ENCODE measurements at places on chromosomes 6 and 20. TPM values are rescaled to one million over a fixed set of nuclear protein-coding genes. Genes with fewer than 3 reads are reported as not detected.

HM13 gene
- 107 TPM for total RNA-seq

DNA sequence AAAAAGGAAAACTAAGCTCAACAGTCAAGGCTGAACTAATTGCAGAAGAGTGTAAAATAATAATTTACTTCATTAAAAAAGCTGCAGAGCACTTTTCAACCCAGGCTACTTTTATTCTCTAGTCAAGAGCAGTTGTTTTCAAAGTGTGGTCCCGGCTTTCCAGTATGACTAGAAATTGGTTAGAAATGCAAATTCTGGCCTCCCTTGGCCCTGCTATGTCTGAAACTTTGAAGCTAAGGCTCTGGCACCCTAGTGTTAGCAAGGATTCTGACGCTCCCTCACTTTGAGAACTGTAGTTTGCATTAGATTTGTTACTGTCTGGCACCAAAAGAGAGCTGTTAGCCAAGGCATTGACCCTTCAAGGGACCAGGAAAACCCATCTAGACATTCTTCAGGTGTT, 9.5 kb upstream of the NXT1 start:
- DNase-seq = no peak

DNA sequence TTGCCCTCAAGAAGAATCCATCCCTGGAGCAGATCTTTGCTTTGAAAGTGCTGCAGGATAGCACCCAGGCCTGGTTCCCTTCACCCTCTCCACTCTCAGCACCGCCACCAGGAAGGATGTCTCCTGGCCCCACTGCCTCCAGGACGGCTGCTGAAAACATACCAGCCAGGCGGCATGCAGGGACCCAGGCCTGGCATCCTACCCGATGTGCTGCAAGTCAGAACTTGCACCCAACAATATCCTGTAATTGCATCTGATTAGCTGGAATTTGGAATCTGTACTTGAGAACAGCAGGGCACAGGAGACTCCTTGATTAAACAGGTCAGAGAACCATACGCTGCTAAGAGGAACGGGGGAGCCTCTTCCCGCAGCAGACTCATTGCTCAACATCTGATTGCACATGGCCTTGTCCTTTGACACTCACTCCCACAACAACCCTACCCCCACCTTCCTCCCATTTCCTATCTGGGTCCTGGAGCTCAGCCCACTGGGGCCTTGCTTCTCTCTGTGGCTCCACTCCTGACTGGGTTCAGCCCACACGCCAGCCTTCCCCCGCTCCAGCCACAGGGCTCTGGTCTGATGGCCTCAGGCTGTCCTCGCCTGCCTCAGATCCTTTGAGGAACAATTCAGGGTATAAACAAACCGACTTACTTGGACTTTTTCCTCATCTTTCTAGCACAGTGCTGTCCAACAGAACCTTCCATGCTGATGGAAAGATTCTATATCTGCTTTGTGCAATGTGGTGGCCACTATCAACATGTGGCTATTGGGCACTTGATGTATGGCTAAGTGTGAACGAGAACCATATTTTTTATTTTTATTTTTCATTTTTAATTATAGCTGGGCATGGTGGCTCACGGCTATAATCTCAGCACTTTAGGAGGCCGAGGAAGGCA, 78.0 kb downstream of the FGD2 start:
- no peak for DNase-seq

GGTLC1 gene
- total RNA-seq = not detected

- DNase-seq = no peak
These were observed 39.3 kb downstream of the VAPB start for GRCh38 chr20:58428364-58428763.

DNA sequence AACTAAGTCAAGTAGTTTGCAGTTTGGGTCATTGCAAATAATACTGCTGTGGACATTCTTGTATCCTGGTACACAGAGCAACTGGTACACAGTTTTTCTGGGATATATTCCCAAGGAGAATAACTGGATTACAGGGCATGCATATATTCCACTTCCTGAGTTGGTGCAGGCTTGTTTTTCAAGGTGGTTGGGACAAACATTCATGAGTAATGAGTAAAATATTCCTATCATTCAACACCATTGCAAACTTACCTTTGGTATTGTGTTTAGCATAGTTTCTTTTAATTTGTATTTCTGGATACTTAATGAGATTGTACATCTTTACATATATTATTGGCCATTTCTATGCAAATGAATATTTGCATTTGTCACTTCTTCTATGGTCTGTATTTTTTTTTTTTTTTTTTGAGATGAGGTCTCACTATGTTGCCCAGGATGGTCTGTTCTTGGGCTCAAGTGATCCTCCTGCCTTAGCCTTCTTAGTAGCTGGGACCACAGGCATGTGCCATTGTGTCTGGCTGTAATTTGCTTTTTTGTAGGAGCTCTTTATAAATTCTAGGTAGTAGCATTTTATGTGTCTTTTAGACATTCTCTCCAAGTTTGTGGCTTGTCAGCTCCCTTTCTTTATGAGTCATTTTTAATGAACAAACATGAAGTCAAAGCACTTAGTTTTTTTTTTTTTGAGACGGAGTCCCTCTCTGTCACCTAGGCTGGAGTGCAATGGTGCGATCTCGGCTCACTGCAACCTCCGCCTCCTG, 158.7 kb downstream of the SOX4 start:
- no peak for DNase-seq

THEMIS gene
- not detected for total RNA-seq

CLPSL1 gene
- total RNA-seq = not detected

C20orf141 gene
- not detected for total RNA-seq

DNA sequence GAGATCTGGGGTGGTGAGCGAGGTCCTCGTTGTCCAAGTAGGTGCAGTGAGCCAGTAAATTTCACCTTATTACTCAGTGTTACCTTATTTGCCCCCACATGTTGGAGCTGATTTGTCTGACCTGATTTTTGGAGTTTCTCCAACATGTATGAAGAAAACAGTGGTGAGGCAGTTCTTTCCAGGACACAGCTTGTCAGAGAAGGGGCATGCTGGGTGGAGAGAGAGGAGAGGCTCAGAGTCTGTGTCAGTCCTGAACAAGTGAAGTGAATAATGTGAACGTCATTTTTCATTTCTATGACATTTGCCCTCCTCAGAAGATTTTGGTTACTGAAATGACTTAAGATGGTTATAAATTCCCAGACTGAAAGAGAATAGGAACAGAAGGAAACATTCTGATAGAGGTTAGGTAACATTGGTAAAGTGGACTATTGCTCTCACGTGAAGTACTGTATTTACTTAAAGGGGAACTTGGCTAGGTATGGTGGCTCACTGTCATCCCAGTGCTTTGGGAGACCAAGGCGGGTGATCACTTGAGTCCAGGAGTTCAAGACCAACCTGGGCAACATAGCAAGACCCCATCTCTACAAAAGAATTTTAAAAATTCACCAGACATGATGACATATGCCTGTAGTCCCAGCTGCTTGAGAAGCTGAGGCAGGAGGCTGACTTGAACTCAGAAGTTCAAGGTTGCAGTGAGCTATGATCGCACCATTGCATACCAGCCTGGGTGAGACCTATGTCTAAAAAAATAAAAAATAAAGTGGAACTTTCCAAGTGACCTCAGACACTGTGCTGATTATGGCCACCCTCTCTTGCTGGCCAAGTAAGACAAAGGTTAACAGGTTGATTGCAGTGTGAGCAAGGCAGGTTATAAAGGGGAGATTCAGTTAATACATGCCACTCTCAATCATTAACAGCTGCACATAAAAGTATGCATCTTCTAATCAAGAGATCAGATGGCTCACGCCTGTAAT, 184.3 kb downstream of the EDN1 start:
- DNase-seq = no peak

DNA sequence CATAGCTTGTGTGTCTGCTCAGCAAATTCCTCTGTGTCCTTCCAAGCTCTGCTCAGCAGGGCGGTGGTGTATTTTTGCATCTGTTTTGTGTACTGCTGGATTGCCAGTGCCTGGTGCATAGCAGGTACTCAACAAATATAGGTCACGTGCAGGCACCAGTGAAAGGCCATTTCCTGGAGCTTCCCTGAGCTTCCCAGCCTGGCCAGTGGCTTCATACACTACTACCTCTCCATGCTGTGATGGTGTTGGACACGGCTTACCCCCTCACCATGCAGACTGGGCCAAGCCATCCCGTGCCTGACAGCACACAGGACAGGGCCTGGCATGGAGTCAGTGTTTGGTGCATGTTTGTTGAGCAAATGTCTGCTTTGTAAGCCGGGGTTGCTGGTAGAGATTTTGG, 7.7 kb upstream of the PHACTR3 start:
- no peak for DNase-seq

DNA sequence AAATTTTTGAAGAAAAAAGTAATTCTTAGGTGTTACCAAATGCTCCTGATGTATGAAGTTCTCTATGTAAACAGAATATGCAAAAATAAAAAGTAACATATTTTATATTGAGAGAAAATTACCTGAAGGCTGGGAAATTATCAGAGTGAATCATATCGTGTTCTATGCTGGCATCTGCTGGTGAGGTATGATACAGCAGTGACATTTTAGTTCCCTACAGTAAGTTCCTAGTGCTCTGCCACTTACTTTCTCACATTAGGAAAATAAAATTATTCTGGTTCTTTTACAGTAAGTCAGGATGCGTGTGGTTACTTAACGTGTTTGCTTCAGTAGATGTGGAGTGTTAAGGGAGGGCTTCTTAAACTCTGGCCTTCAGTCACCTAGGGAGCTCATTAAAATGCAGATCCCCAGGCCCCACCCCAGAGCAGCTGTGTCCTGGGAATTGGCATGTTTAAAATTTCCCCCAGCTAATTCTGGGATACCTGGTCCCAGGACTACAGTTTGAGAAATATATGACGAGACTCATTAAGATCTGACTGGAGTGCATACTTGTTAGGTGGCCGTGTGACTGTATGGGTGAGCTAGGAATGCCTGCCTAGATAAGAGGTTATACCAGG, 3.2 kb downstream of the ACTR5 start:
- DNase-seq = peak; percentile 79

GRCh38 chr6:51479296-51479695, 608.1 kb downstream of the PKHD1 start:
- no peak for DNase-seq

GRCh38 chr20:33815671-33816070, 4.5 kb downstream of the CHMP4B start:
- no peak for DNase-seq

DEFB124 gene
- total RNA-seq = not detected

ID4 gene
- not detected for total RNA-seq
